ENCODE measurements at places on chromosomes 1 and 21.

DNA sequence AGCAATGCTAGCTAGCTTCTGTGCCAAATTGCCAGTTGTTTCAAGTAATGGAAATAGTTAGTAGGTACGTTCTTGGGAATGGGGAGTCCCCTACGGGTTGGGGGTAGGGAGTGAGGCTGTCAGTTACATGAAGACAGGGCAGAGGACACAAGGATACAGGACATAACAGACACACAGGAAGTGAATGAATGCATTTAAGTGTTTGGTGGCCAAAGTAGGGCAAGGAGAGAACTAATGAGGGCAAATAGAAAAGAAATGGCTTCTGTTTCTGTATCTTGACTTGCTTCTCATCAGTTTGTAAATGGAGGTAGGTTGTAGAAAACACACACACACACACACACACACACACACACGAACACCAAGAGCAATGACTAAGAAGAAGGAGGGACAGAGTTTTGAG lies 142.2 kb downstream of the S1PR1 start:
- no peak for DNase-seq

- DNase-seq: no peak
These were observed 69.4 kb upstream of the ROR1 start for GRCh38 chr1:63704443-63704842.

DNA sequence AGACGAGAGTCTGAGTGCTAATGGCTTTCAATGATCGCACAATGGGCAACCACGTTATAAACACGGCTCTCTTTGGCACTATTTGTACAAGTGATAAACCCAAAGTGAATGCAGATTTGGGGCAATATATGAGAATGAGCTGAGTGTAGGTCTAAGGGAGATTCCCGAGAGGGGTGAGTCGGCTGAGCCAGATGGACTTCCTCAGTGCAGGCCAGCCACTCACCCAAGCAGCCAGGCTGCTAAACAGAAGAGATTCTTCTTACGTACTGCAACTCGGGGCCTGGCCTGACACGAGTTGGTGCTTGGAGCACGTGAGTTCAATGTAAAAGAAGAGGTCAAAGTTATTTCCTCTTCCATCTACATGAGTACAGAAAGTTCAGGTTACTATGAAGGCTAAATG lies 6.2 kb upstream of the MIXL1 start:
- no peak for DNase-seq

DNA sequence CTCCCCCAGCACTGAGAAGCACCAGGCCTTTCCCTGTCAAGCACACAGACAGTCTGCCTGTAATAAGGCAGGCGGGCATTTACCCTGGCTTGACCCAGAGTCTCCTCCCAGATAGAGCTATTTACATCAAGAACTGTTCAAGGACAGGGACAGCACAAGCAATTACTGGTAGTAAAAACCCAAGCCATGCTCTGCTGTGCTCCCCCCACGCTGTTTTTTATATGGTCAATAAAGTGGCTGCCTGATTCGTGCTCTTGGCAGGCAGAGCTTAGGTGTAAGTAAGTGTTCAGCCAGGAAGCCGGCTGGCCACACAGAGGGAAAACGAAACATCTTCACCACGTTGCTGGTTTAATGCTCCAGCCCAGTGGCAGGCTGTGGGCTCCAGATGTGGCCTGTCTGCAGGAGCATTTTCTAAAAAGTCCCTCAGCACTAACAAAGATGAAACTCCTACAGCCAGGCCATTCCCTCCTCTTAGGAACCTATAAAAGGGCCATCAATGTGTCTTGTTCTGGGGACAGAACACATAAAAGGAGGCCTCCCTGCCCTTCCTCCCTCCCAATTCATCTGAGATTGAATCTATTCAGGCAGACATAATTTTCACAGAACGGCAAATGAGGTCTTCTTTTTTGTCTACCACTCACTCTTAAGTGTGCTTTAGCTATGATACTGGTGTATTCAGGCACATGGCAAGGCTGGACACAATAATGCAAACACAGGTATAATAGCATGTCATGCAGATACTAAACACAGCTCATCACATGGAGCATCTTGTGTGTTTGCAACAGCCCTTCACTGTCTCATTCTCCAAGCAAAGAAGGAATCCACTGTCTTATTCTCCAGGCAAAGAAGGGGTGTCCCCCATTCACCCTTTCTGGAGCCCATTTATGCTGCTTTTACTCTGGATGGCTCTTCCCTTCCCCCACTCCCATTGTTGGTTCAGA lies 378.9 kb downstream of the HHAT start:
- DNase-seq: no peak

- no peak for DNase-seq
These were observed 29.1 kb upstream of the SOAT1 start for GRCh38 chr1:179264507-179264906.

DNA sequence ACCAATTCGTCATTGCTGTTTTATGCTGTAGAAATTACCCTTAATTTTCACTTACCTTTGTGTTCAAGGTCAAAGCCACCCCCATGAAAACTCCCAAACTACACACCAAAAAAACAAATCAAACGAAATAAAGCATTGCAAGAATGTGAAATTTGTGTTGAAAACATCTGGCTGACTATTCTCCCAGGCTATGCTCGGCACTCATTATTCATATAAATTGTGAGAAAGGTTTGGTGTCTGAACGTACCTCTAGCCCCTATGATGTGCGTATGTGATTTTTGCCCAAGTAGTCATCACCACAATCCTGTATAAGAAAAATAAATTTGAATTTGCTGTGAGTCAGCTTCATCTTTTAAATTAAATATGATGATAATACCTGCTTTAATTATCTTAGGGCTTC lies 34.9 kb downstream of the ADAMTS1 start:
- DNase-seq: no peak

- no peak for DNase-seq
These were observed 91.4 kb downstream of the SPSB1 start for GRCh38 chr1:9384128-9384527.

- DNase-seq: no peak
These were observed 5.3 kb downstream of the PTTG1IP start for GRCh38 chr21:44867999-44868700.

DNA sequence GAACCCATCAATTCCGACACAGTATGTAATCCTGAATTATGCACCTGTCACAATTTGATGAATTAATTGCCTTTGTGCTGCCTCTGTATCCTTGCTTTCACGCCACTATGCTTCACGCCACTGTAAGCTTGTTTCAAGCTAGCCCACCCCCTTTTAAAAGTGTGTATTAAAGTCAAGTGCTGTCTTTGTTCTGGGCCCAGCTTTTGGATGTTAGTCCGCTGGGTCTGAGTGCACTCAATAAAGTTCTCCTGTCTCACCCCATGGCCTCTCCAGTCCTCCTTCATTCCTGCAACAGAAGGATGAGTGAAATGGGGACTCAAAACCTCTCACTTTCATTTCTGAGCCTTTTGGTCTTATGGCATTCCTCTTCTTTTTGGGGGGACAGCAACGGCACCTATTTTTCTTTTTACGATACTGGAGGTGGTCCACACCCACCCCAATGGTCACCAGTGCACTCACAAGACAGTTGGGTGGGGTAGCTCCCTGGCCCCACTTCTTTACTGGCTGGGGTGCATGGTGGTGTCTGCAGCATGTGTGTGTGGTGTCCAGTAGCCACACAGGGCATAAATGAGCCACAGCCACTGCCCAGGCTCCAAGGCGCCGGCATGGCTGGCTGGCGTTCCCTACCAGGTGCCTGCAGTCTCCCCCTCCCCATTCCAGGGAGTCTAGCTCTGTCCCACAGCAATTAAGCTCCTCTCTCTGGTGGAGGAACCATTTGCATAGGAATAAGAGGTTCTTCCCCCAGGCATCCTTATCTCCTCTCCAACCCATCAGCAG lies 1.8 kb downstream of the THEM4 start:
- DNase-seq: no peak

GRCh38 chr1:246069581-246069980 lies 437.5 kb downstream of the SMYD3 start:
- no peak for DNase-seq

DNA sequence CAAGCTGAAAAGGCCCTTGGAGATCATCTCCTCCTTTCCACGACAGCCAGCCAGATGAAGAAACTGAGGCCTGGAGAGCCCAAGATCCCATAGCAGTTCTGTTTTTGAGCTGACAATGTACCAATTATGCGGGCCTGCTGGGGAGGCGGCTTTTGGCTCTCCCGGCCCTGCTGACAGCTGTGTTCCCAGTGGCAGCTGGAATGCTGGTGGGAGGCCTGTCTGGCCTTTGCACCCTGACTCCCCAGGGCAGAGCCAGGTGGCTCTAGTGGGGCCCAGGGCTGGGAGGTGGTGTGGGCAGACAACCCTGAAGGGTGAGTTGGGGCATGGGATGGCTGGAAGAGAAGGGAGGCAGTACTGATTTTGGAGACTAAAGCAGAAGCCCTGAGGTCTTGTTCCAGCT lies 30.7 kb upstream of the WASF2 start:
- no peak for DNase-seq
